ENCODE measurements at places on chromosomes 6 and 20. TPM values are rescaled to one million over a fixed set of nuclear protein-coding genes. Genes with fewer than 3 reads are reported as not detected.

The PRRT1 gene
- total RNA-seq, result not detected

DNA sequence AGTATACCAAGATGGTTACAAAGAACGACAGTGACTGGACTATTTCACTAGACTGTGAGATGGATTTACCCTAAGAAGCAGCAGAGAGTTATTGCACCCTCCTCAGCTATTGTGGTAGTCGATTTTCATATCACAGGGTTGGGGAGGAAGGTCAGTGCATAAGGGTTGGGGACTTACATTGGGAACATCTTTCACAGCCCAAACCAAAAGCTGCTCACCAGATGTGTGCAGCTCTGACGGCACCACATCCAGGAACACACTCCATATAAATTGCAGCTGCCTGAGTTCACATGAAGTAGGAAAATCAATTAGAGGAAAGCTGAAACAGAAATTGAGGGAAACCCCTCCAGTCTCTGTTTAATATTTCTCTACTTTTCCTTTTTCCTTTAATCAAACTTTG is 470.5 kb upstream of the NRSN1 start:
- no peaks in the 10 kb centered on the region for H3K36me3 ChIP-seq
- H3K27ac ChIP-seq, result no peak overlapping the region
- no peaks in the 10 kb centered on the region for H3K27me3 ChIP-seq
- peaks cover 17% of the 10 kb centered on the region for H3K4me1 ChIP-seq
- no peak for DNase-seq

The CNR1 gene
- 2.8 TPM for total RNA-seq

The ISM1 gene
- total RNA-seq, result 3.3 TPM

- H3K4me1 ChIP-seq, result no peaks in the 10 kb centered on the region
- H3K27ac ChIP-seq, result no peak overlapping the region
- H3K27me3 ChIP-seq, result no peaks in the 10 kb centered on the region
- H3K36me3 ChIP-seq, result no peaks in the 10 kb centered on the region
- DNase-seq, result no peak
Observed at GRCh38 chr20:32493356-32493755, 91.8 kb downstream of the NOL4L start.

GRCh38 chr20:22003680-22004079 is 298.2 kb downstream of the PAX1 start:
- H3K27ac ChIP-seq, result no peak overlapping the region
- H3K4me1 ChIP-seq, result no peaks in the 10 kb centered on the region
- H3K36me3 ChIP-seq, result no peaks in the 10 kb centered on the region
- no peaks in the 10 kb centered on the region for H3K27me3 ChIP-seq
- no peak for DNase-seq
- H3K4me3 ChIP-seq, result no peak overlapping the region

The RIPPLY2 gene
- total RNA-seq, result not detected
